GM23248 (cell line): ENCODE measurements at places on chromosomes 5 and 9.
A peak's percentile ranks its signal among the peaks of the same experiment; 100 is the strongest.

- no peak for DNase-seq
Measured at GRCh38 chr9:121626012-121626411, 25.4 kb upstream of the DAB2IP start.

DNA sequence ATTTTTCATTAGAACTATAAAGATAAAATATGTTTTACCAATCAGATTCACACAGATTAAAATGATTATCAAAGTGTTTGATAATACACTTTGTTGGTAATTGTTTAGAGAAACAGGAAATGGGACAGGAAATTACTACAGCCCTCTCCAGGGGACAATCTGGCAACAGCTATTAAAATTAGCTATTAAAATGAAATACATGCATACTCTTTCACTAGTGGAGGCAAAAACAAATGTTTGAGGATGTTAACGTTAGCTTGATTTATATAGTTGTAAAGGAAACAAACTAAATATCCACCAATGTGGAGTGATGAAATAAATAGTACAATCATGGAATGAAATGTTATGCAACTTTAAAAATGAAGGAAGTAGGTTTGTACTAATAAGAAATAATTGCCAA, 53.7 kb downstream of the TARS1 start:
- no peak for DNase-seq

DNA sequence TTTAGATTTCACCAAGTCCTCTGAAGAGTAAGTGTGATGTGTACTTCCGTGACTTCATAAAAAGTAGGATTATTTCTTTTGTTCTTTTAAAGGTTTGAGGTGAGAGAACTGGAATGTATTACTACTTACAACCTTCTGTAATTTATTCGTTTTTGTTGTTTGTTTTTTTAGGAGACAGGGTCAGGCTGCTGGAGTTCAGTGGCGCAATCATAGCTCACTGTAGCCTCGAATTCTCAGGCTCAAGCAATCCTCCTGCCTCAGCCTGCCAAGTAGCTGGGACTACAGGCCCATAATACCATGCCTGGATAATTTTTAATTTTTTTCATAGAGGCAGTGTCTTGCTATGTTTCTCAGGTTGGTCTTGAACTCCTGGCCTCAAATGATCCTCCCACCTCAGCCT, 68.3 kb upstream of the RETREG1 start:
- DNase-seq = no peak

DNA sequence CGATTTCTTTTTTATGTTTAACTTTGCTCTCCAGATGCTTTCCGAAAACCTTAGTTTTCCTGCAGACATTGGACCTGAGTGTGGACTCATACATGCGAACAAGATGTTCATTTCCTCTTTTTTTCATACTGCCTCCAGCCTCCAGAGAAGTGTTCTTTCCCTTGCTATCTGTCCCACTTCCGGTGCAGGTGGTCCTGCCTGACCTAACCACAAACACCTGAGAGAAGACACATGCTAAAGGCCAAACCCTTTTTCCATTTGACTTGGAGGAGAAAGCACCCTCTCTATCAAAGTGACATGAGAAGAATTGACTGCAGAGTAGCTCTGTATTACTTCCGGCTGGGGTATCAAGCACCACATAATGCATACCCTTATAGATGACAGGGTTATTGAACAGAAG, 334.0 kb downstream of the ARHGEF28 start:
- no peak for DNase-seq

DNA sequence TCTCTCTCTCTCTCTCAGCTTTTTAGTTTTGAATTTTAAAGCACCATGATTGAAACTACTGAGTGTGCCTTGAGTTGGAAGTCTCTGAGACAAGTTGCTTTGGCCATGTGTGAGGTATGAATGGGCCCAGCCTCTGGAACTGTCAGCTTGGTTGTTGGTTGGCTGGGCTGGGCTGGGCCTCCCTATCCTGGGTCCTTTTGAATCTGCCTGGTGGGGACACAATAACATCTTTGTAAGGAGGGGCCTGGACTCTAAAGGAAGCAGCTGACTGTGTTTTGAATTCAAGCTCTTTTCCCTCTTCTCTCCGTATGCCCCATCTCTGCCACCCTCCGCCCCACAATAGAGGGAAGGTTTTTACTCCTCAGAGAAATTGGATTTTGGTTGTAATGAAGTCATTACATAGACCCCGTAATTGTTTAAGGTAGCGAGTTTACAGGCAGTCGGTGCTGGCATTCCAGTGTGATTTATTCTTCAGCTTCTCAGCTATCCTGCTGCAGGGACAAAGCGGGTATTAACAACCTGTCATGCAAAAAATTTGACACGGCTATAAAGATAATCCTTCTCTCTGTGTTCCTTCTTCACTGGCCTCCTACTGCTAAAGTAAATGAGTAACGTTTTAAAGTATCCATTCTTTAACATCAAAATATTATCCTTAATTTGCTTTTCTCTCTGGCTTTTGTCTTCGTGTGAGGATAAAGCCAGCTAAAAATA, 105.4 kb downstream of the DAPK1 start:
- no peak for DNase-seq

- DNase-seq = no peak
Measured at GRCh38 chr9:32906213-32906612, 95.2 kb downstream of the APTX start.

GRCh38 chr5:57276353-57276752, 102.5 kb downstream of the GPBP1 start:
- DNase-seq = no peak

DNA sequence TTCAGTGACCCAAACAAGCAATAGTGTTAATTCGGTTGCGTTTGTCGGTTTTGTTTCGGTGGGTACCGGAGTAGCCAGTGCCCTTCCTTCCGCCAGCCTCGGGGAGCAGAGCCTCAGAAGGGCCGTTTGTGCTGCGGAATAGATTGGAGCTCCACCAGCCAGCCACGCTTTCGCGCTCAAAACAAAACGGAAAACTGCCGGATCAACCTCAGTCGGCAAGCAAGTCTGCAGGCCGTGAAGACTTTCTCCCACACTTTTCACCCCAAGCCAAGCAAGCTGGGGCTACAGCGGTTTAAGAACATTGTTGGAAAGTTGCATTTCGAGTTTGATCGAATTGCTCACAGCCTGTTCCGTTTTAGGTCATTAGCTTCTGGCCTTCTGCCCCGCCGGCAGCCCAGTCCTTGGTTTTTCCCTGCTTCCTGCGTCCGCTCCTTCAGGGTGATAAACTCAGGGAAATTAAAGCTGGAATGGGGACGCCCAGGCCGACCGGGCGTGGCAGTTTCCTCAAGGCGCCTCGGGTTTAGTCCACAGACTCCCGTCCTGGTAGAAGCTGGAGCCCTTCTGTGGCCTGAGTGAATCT, 803 bp upstream of the CCNO start:
- peak; percentile 62 for DNase-seq

- peak; percentile 31 for DNase-seq
Measured at GRCh38 chr5:8508231-8508630, 639.3 kb downstream of the MTRR start.

DNA sequence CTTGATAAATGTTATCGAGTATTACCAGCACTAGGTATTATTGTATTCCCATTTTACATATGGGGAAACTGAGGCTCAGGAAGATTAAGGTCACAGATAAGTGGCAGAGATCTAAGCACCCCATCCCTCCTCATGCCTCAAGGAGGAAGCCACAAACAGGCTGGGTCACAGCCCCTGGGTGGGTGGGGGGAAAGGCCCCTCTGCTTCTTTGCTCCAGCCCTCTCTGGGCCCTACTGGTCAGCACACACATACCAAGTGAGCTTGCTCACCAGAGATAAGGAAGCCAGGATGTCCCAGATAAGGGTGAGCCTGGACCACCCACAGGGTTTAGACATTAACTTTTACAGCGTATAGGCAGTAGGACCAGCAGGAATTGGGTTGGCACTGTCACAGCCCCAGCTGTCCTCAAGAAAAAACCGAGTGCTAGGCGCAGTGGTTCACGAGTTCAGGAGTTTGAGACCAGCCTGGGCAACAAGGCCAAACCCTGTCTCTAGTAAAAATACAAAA, 45.3 kb downstream of the STK10 start:
- no peak for DNase-seq

- DNase-seq = peak; percentile 43
Measured at GRCh38 chr5:9498541-9499497, 47.1 kb downstream of the SEMA5A start.

DNA sequence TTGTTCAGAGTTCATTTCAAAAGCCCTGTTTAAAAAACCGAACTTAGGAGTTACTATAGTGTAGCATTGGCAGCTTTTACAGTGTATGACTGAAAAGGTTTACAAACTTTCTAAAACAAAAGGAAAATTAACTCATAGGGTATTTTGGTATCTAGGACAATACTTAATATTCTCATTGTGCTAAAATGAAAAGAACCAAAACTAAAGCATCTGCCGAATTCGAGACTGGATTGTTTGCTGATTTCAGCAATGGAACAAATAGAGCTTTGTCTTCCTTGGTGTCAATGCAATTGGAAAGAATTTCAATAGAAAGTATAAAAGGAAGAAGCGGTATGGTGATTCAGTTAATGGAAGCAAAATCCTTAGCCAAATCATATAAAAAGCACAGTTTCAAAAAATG, 254.1 kb downstream of the SLF1 start:
- DNase-seq = no peak

- no peak for DNase-seq
Measured at GRCh38 chr9:36249189-36249588, 9.1 kb downstream of the GNE start.

DNA sequence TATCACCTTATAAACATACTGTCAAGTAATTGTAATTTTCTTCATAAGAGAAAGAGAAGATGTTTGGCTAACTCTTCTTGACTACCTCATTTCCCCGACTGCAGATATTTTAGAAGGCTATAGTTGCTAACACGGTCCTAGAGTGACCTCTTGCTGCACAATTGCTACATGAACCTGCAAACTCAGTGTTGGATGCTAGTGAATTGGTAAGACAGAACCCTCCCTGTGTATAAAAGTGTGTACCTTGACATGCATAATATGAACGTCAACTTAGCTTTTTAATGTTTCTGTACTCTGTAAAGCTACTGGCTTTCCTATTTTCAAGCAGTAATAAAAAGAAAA, 46.7 kb upstream of the CER1 start:
- peak; percentile 34 for DNase-seq

GRCh38 chr5:78291687-78292086, 2.8 kb downstream of the AP3B1 start:
- peak; percentile 8 for DNase-seq

- no peak for DNase-seq
Measured at GRCh38 chr9:93422977-93423616, 28.4 kb upstream of the FAM120A start.

DNA sequence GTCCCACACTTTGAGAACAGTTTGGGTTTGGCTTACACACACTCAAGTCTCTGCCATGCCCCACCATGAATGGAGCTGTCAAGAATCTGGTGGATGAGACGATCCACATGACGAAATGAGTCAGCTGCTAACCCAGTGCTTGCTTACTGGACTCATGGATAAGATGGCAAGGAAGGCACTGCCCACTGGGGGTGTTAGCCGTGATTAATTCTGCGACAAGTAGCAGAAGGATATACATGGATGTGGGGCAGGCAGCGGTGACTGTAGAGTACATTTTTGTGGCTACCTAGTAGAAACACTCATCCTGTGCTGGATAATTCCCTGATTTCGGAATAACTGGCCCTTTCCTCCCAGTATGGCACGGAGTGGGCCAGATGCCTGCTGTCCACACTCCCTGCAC, 77.5 kb downstream of the SPATA31C2 start:
- no peak for DNase-seq

DNA sequence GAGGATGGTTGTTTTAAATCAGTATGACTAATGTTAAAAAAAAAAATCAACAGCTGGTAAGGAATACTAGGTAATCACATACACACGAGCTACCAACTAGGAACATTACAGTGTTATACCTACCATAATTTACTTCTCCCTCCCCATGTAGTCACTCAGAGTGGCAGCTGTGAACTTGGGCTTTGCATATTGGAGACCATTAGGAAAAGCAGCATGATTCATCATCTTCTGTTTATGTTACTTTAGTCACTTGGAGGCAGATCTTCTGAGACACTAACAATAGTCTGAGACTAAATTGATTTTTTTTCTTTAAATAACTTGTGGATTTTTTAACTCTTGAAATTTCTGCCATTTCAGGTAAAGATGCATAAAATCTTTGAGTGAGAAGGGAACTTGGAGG, 141.5 kb upstream of the NR4A3 start:
- peak; percentile 80 for DNase-seq

- no peak for DNase-seq
Measured at GRCh38 chr5:133397348-133397747, 215.0 kb downstream of the FSTL4 start.

DNA sequence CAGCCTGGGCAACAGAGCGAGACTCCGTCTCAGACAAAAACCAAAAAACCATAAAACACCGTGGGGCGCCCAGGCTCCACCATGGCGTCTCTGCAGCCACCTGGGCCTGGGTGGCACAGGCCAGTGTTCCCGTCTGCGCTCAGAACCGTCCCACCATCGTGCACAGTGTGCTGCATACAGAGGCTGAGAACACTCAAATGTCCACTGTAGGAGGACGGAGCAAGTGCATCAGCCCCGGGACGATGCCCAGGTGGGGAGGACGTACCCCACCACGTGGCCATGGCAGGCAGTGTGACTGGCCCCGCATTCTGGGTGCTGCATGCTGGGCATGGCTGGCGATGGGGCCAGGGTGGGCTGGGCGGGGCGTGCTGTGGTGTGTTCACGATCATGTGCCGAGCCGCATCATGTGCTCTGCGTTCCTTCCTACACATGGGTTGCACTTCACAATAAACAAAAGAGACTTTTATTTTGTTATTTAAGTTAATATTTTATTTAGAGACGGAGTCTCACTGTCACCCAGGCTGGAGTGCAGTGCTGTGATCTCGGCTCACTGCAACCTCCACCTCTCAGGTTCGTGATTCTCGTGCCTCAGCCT, 37.8 kb downstream of the EXD3 start:
- no peak for DNase-seq

GRCh38 chr5:25119650-25120049, 474.9 kb upstream of the CDH10 start:
- peak; percentile 47 for DNase-seq

GRCh38 chr5:172209714-172210113, 15.7 kb downstream of the EFCAB9 start:
- DNase-seq = no peak

- no peak for DNase-seq
Measured at GRCh38 chr5:166497496-166498104, 1793.8 kb upstream of the WWC1 start.

DNA sequence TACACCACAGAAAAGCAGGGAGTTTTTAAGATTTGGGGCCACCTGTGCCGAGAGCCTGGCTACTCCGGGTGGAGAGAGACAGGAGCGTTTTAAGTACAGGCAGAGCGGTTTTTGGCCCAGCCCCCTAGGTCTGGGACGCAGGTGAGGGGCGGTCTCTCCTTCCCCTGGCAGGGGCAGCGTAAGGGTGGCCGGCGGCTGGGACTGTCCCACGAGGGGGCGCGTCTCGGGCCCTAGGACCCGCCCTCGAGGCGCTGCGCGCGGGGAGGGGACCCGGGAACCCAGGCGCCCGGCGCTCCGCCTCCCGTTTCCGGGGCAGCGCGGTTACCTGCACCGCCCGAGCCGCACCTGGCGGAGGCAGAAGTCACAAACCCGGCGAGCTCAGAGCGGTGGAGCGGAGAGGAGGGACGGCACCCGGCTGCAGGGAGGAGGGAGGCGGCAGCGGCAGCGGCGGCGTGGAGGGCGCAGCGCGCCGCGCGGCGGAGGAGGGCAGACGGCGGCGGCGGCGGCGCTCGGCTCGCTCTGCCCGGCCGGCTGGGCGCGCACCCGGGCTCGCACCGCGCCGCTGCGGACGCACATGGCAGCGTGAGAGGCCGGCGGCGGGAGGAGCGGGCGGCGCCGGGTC, at the start of gene WWC1:
Gene WWC1 (plus strand): TSS at position 304 of the 622 bp plus-strand sequence. CDS start 508 bp downstream, outside the sequence.
- peak; percentile 77 for DNase-seq
